ENCODE measurements at places on chromosomes 1 and 21.

DNA sequence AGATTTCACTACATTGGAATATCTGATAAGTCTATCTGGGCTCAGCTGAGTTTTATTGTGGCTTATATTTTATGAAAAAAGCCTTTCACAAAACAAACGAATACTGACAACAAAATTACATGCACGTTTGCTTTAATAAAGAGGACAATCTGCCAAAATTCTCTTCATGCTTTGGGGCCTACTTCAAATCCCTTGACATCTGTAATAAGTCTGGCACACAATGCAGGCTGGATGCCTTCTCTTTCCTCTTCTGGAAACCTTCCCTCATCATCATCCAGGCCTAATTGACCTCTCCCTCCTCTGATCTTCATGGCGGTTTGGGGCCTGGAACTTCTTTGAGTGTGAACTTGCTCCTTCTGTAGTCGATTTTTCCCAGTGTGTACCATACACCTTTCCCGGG is 70.3 kb downstream of the MAP10 start:
- H3K4me3 ChIP-seq, result no peak overlapping the region
- no peaks in the 10 kb centered on the region for H3K36me3 ChIP-seq
- H3K27me3 ChIP-seq, result no peaks in the 10 kb centered on the region
- no peak for DNase-seq

DNA sequence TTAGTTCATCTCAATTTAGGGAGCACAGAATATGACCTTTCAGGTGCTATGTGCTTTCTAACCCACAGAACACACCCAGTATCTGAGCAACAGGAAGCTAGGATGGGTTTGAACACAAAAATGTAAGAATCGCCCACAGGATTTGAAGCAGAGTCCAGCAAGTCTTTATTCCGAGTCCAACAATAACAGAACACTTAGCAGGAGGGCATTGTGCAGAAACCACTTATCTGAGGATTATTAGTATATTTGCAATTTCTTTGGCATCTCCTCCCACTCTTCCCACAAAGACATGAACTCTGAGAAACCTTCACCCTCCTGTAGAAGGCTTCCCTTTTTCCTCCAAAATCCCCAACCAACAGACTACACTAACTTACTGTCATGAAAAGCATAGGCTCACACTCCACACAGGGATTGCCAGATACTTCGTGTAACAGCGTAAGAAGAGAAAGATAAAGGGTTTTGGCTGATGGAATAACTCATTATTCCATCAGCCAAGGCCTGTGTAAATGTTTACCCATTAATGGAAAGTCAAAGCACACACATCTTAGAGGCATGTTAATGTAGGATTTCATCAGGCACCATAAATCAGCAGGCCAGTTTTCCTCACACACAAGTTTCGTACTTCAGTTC is 16.1 kb downstream of the SIPA1L2 start:
- H3K36me3 ChIP-seq, result no peaks in the 10 kb centered on the region
- no peaks in the 10 kb centered on the region for H3K4me1 ChIP-seq
- DNase-seq, result no peak
- H3K4me3 ChIP-seq, result no peak overlapping the region
- H3K27me3 ChIP-seq, result no peaks in the 10 kb centered on the region
- no peak overlapping the region for H3K27ac ChIP-seq

DNA sequence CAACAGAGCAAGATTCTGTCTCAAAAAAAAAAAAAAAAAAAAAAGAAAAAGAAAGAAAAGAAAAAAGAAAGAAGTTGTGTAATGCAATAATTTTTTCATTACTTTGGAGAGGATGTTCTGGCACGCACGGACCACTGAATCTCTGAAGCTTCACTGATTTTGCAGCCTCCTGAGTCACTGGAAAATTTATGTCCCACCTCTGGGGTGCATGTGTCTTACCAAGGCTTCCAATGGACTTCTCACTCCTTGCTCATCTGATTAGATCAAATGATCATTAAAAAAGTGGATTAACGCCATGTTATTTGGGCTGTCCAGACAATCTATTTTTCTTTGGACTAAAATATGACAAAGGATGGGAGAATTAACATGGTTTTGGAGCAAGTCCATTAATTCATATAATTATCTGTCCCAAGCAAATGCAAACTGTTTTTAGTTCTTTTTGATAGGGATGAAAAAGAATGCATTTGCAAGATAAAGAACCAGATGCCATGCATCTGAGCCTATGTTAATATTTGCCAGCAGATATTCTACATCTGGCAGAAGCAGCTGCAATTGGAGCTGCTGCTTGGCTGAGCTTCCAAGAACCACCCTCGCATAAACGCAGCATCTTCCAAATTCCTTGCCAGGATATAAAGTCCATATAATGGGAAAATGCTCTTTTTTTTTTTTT is 10.1 kb upstream of the MAP1LC3C start:
- H3K4me3 ChIP-seq, result no peak overlapping the region
- no peaks in the 10 kb centered on the region for H3K36me3 ChIP-seq
- H3K27ac ChIP-seq, result no peak overlapping the region
- no peaks in the 10 kb centered on the region for H3K4me1 ChIP-seq
- DNase-seq, result no peak

DNA sequence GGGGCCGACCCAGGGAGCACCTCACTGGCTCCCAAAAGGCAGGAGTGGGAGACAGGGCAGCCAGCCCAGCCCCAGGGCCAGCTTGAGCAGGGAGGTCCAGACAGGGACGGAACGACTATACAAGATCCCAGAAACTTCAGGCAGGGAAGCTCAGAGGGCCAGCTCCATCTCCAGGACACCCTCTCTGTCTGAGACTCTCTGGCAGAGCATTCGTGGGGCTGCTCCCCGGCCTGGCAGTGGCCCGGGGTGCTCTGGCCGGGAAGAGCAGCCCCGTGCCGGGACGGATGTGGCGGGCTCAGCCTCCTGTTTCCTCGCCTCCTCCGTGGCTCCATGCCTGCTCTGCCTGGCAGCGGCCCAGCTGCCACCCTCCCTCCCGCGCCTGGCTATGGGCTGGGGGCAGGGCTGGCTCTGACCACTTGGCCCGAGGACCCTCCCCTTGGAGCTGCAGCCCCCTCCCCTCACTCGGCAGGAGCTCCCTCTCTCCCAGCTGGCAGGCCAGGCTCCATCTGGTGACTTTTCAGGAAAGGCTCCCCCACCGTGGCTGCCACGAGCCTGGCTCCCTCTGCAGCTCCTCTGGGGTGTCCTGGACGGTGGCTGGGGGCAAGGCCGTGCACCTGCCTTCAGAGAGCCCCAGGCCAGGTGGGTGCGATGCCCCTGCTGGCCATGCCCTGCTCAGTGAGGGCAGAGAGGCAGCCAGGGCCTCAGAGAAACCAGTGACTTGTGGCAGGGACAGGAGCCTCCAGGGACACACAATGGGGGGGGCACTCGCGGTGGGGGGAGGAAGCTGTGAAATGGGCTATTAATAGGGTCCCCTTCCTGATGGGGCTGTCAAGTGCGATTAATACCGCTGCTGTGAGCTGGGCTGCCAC is 5.6 kb upstream of the PLCH2 start:
- H3K27ac ChIP-seq, result no peak overlapping the region
- no peak for DNase-seq
- H3K4me1 ChIP-seq, result peaks cover 9% of the 10 kb centered on the region
- no peaks in the 10 kb centered on the region for H3K27me3 ChIP-seq
- H3K36me3 ChIP-seq, result no peaks in the 10 kb centered on the region
- no peak overlapping the region for H3K4me3 ChIP-seq

GRCh38 chr1:74620242-74620641 is 53.4 kb downstream of the ERICH3 start:
- DNase-seq, result no peak
- H3K27ac ChIP-seq, result no peak overlapping the region
- H3K4me1 ChIP-seq, result no peaks in the 10 kb centered on the region
- no peaks in the 10 kb centered on the region for H3K36me3 ChIP-seq
- no peaks in the 10 kb centered on the region for H3K27me3 ChIP-seq

DNA sequence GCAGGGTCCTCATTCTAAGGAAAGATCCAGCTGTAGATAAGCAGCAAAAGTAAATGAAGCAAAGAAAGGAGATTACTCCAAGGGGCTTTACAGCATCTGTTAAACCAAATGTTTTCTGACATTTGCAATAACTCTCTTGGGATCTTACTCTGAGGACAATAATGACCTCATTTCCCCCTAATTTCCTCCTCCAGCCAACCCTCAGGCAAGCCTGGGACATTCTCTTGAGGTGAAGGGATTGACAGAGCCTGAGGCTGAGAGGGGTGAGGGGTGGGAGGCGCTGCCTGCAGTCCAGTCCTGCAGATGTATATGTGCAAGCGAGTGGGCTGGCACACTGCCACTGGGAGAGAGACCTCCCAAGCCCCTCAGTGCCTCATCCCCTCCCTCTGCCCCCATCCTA is 40.5 kb upstream of the NEK2 start:
- no peak overlapping the region for H3K4me3 ChIP-seq
- H3K36me3 ChIP-seq, result no peaks in the 10 kb centered on the region
- no peaks in the 10 kb centered on the region for H3K4me1 ChIP-seq
- no peak overlapping the region for H3K27ac ChIP-seq
- H3K27me3 ChIP-seq, result no peaks in the 10 kb centered on the region
- no peak for DNase-seq
